NK-92 treated with Interleukin-12 subunit alpha and Interleukin-12 subunit beta, amount 100 ng/mL, for 24 hours (cell line): ENCODE measurements at places on chromosomes 2 and 18.
A peak's percentile ranks its signal among the peaks of the same experiment; 100 is the strongest.

DNA sequence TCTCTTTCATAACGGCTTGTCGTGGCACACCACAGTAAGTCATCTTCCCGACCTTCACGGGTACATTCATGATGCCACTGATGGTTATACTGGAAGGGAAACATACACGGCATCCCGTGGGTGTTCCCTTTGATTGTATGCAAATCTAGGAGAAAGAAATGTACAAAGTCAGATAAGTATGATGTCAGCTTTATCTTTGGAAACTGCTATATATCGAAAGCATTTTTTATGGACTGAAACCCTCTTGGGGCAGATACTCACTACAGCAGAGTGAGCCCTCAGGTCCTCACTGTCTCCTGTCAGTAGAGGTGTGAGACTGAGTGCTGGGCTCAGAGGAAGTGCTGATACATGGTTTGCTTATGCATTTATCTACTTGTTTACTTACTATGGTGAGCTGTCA, 20.4 kb downstream of the PLA2R1 start:
- DNase-seq: no peak

DNA sequence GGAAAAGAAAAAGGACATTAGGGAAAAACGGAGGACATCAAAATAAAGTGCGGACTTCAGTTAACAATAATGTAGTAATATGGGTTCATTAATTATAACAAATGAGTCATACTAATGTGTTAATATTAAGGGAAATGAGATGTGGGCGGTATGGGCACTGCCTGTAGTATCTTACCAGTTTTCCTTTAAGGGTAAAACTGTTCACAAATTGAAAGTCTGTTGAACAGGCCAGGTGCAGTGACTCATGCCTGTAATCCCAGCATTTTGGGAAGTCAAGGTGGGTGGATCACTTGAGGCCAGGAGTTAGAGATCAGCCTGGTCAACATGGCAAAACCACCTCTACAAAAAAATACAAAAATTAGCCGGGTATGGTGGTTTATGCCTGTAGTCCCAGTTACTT, 56.8 kb upstream of the PMAIP1 start:
- no peak for DNase-seq

DNA sequence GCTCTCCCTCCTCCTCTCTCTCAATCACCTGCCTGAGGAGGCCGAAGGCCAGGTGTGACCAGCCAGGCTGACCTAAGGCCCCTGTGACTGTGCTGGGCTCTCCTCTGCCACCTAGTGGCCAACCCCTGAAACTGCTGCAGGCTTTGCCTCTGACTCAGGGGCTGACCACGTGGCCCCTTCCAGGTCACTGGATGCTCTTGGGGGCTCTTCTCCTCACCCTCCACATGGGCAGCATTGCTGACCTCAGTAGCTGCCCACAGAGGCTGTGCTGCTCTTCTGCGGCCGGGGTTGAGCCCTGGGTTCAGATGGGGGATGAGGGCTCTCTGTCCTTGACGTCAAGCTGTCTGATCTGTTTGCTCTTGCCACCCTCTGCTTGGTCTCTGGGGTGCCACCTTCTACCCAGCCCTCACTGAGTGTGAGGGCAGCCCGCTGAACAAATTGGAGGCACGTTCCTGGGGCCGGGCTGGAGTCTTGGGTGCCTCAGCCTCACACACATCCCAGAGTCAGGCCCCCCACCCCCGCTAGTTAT, 122.7 kb downstream of the TWIST2 start:
- peak; percentile 18 for DNase-seq

- no peak for DNase-seq
Measured at GRCh38 chr2:237505188-237505939, 18.3 kb downstream of the MLPH start.

DNA sequence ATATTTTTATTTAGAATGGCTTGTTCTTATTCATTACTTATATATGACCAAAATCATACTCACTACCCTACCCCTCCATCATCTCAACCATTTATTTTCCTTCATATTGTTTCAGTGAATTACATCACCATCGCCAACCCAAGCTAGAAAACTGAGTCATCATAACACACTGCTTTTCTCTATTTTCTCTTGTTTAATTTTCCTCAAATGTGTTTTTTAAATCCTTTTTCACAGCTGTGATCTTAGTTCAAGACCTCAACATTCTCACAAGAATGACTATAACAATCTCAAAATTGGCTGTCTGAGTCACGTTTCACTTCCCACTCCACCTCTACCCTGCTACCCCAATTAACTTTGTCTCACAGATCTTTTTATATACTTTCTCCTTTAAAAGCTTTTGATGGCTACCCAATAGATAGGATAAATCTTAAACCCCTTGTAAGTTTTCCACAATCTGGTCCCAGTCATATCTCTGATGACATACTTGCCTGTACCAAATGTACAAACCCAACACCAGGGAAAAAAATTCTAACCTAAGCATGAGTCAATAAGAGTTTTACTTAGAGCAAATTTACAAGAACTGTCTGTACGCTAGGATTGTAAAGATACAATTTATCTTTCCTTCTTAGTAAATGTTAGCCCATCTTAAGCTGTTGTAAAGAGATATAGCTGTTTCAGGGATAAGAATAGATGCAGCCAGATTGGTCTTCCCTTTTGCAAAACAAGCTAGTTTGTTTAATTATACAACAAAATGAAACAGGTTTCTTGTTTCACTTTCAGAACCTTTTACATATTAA, 635.1 kb upstream of the SLC39A10 start:
- DNase-seq: no peak

DNA sequence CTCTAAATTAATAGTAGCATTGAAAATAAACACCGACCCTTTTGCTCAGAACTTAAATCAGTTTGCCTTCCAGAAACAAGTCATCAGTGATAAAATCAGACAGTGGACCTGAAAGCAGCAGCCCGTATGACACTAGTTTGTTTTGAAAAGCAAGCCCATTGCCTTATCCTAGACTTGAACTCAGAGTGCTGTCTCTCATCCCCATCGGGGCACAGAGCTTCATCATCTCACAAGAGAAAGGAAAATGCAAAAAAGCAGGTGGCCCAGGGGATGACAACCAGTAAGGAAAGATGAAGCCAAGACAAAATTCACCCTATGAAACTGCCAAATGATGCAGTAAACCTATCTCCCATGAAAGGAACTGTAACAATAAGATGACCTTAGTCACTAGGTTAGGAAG, 71.2 kb downstream of the CERKL start:
- no peak for DNase-seq

DNA sequence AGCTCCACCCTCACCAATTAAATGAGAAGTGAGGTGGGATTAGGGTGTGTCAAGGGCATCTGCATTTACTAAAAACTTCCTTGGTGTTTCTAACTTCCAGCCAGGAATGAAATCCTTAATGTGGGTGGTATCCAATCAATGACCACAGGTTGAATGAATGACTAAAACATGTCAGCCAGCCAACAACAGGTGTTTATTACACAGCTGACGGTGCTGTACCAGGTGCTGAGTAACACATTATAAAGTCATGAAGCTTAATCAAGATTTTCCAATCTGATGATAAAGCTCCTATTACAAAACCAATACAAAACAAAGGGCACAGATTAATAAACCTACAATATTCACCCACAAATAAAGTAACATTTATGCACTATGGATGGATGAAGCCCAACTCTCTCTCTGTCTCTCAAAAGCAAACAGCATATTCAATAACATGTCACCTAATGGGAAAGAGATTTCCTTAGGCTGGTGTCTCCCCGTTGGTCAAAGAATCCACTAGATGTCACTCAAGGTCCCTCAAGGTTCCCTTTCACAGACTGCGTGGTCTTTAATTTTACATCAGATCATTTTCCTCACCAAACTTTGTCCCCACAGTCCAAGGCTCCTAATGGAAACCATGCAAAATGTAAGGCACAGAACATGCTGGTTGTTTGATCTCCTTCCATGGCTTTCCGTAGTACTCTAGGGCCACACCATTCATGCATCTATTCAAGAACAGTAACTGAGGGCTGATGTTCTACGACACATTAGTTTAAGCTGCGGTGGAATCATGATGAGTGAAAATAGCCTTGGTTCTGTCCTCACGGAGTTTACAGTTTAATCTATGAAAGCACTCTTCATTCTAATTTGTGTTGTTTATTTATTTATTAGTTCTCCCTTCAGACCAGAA, 6.4 kb upstream of the PTPN4 start:
- no peak for DNase-seq

GRCh38 chr18:79380816-79381806, 14.6 kb upstream of the NFATC1 start:
- peak; percentile 7 for DNase-seq

GRCh38 chr2:45739796-45740485, 88.5 kb downstream of the PRKCE start:
- no peak for DNase-seq

DNA sequence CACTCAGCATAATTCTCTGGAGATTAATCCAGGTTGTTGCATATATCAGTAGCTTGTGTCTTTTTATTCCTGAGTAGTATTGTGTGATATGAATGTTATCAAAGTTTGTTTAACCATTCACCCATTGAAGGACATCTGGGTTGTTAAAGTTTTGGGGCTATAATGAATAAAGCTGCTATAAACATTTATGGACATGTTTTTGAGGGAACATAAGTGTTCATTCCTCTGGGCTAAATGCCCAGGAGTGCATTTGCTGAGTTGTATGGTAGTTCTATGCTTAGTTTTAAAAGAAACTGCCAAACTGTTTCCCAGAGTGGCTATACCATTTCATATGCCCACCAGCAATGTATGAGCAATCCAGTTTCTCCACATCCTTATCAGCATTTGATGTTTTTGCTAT, 21.8 kb upstream of the KCNJ13 start:
- no peak for DNase-seq

DNA sequence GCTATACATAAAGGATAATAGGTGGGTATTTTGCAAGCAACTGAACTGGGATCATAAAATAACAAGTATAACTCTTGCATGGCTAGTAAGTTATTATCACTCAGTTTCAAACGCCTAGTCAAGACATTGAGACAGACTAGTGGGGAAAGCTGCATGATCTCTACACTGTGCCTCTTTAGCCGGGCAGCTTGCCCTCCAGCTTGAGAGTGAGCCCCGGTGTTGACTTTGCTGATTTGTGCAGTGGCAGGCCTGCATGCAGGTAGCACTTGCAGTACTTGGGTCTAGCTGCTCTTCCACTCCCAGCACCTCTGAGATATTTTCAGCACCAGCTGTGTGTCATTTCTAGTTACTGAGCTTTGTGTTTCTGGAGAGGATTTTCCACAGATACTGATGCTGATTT, 118.8 kb upstream of the DAPL1 start:
- no peak for DNase-seq

DNA sequence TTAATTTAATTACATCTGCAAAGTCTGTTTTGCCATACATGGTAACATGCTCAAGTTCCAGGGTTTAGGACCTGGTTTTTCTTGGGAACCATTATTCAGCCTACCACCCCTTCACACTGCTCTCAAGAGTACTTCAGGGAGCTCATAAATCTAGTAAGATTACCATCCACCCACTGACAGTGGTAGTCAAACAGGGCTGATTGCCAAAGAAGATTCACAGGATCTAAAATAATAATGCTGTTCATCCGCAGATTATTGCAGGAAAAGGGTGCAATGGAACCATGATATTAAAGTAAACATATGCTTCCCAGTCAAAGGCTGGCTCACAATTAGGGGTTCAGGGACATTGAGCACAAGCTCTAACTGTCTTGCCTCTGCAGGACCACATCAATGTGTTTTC, 148.0 kb upstream of the CYRIA start:
- no peak for DNase-seq

GRCh38 chr2:215831296-215831913, 181.9 kb downstream of the MREG start:
- DNase-seq: no peak

DNA sequence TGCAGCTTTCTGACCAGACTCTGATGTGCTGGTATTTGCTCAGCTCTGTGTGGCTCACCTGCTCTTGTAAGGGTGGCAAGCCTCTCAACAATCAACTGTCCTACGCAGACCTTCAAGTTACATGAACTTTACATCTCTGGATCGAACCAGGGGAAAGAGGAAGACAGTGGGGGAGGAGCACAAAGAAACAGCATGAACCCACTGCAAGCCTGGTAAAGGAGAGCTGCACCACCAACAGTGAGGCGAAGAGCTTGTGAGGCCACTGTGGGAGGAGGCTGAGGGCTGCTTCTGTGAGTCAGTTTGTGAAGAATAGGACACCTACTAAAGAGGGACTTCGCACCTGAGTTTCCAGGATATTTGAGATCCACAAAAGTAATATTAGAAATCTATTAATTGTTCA, 18.8 kb upstream of the FAM110C start:
- DNase-seq: no peak

DNA sequence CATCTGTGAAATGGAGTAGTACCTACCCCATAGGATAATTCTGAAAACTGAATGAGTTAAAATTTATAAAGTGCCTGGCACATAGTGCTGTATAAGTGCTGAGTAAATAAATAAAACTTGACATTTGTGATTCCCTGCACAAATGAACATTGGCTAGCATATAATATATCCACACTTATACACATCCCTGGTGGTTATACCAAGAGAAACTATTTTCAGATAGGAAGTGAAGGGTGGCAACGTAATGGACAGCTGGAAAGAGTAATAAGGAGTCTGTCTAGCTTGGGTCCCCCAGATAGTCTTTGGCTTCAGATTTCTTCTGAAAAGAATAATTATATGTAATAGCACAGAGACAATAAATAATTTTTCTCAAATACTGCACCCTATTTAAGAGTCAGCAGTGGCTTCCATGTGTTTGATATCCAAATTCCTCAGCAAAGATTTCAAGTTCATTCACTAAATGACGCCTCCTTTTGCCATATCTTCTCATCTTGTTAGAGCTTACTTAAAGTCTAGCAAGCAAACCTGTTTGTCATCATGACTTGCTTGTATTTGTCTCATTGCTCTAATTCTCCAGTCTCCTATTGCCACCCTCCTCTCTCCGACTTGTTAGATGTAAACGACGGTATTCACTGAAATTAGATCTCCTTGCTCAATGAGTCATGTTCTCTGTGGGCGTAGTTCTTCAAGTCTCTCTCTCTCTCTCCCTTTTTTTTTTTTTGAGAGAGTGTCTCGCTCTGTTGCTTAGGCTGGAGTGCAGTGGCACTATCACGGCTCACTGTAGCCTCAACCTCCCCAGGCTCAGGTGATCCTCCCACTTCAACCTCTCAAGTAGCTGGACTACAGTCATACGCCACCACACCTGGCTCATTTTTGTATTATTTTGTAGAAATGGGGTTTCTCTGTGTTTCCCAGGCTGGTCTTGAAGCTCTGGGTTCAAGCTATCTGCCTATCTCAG, 8.7 kb upstream of the ADGRF3 start:
- DNase-seq: no peak

DNA sequence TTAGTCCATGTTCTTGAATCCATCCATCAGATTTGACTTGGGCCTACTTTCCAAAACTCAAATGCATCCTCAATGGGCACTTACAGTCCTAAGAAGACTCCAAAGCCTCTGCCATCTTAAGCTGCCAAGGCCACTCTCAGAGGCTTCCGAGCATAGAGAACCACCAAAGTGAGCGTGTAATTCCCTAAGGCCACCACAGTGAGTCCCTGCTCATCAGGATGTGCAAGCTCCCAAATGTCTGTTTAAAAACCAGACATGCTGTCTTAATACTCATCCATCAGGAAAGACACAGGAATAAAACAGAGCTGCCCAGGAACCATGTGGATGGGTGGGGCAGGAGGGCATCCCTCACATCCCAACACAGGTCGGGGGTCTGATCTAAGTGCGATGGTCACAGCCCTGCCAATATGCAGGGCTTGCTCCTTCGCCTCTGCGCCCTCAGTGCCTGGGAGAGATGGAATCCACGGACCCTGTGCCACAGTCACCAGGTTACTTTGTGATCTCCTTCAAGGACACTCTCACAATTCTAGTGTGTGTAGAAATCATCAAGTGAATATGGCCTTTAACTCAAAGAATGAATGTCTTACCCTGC, 80.4 kb downstream of the POLR1A start:
- no peak for DNase-seq
